Renal cortical epithelial cell (primary cell): ENCODE measurements at places on chromosomes 13 and 19.

DNA sequence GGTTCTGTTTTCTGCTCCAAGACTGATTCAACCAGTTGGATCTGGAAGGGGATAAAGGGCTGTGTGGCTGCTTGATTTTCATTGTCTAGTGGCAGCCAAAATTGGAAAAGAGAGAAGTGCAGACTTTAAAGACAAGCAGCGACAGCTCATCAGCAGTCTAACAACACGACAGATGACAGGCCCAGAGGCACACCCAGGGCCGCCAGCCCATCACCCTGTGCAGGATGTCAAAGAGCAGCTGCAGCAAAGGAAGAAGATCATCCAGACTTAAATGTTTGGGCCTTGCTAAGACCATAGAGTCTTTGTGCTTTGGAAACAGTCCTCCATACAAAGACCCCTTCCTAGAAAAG is 421.0 kb upstream of the KLF12 start:
- DNase-seq, result no peak

DNA sequence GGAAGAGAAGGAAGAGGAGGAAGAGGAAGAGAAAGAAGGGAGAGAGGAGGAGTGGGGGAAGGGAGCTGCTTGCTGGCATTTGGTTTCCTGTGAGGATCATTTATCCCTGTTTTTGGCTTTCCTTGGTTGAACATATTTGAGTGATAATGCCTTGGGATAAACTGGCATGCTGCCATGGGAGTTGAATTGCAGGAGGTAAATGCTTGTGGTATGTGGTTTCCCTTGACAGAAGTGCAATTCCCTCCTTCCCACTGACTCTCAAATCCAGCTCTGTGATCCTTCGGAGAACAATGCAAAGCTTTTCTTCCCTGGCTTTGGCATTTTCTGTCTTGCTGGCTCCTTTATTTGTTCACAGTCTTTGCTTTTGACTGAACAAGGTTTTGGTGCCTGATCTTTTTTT is 27.2 kb upstream of the CBY2 start:
- peak; percentile 96 for DNase-seq

GRCh38 chr19:7868671-7869452 is 5.3 kb downstream of the PRR36 start:
- peak; percentile 34 for DNase-seq

DNA sequence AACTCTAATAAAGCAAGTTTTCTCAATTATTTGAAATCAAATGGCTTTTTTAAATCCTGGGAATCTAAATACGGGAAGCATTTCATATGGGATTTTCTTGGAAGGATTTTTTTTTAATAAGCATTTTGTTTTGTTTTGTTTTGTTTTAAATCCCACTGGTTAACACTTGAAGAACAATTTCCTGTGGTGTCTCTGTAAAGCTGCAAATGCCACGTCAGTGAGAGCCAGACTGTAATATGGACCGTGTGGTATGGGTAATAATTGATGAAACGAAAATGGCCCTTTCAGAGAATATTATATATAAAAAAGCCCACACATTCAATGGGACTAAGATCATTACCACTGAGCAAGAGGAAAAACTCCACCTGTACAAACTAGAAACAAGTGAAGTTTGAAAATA is 33.9 kb upstream of the MIR17HG start:
- no peak for DNase-seq

GRCh38 chr19:35365303-35365702 is 5.6 kb upstream of the GPR42 start:
- DNase-seq, result no peak
